ENCODE measurements at places on chromosomes 5 and 9.

- DNase-seq = peak; percentile 75
These were observed 159.5 kb downstream of the GNA14 start for GRCh38 chr9:77488439-77489126.

GRCh38 chr5:58156973-58157701, 302.7 kb downstream of the PLK2 start:
- DNase-seq = no peak

DNA sequence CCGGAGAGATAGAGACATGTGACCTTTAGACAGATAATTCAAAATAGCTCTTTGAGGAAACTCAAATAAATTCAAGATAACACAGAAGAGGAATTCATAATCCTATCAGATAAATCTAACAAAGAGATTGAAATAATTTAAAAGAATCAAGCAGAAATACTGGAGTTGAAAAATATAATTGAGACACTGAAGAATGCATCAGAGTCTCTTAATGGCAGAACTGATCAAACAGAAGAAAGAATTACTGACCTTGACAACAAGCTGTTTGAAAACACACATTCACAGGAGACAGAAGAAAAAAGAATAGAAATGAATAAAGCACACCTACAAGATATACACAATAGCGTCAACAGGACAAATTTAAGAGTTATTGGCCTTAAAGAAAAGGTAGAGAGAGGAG, 40.4 kb upstream of the DEPDC1B start:
- DNase-seq = no peak

- no peak for DNase-seq
These were observed 150.3 kb downstream of the GPBP1 start for GRCh38 chr5:57324181-57324580.

- no peak for DNase-seq
These were observed 659.1 kb downstream of the EFNA5 start for GRCh38 chr5:107011605-107012004.

- peak; percentile 13 for DNase-seq
These were observed at the start of gene IL9 for GRCh38 chr5:135895474-135896006. Gene IL9, minus strand, starts transcription at chr5:135895841. Its CDS starts 25 bp downstream, at chr5:135895816.

GRCh38 chr9:95127249-95128176, 190.0 kb downstream of the FANCC start:
- DNase-seq = peak; percentile 89

DNA sequence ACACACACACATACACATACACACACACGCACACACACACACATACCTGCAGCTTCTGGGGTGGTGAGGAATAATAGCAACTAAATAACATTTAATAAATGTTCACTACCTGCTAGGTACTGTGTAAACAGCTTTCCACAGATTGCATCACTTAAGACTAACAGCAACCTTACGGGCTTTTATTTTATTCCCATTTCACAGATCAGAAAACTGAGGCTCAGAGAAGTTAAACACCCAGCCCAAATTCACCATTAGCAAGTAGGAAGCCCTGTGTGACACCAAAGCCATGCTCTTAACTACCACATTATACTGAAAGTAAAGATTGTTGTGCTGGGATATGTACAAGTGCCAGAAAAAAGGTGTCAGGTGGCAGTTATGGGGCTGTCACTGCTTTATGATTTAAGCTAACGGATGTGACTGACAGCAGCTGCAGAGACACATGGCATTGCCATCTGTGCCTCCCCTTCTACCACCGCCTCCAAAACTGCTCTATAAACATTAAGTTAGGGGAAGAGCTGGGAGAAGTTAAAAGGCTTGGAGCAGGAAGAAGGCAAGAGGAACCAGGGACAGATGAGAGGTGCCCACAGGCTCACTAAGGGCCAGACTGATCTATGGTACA, 13.6 kb downstream of the MTMR12 start:
- DNase-seq = no peak

GRCh38 chr5:55154873-55155272, 5.1 kb upstream of the GPX8 start:
- DNase-seq = no peak

GRCh38 chr9:10903969-10904368, 291.2 kb upstream of the PTPRD start:
- no peak for DNase-seq

- DNase-seq = no peak
These were observed 20.2 kb downstream of the CDH6 start for GRCh38 chr5:31213705-31214121.

DNA sequence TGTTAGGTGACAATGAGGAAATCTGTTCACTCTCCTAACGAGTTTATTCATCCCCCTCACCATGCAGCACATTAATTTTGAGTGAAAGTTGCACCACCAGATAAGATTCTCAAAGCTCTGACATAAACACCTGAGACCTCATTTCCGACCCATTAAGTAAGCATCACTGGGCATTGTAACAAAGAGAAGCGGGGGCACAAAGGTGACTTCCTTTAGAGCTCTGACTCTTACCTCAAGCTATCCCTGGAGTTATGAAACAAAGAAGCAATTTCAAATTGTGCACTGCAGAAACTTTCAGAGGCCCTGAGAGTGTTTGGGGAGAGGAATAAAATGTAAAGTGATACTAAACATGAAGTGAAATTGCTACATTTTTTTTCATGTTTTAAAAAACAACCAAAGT, 29.5 kb downstream of the C5orf15 start:
- DNase-seq = no peak

DNA sequence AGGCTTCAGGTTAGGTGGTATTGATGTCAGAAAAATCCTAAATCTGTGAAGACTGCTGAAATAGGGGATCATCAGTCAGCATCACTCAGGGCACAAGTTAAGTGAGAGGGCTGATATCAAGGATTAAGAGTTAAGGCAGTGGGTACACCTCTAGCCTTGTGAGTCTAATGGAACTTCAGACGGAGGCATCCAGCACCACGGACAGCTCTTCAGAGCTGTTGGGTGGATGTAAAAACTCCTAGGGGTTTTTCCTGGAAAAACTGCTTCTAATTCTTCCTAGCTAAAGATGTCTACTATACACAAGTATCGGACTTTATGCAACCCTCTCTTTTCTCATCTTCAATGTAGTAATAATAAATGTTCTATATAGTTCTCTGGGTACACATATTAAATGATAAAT, 165.9 kb downstream of the SH3GL2 start:
- peak; percentile 62 for DNase-seq

DNA sequence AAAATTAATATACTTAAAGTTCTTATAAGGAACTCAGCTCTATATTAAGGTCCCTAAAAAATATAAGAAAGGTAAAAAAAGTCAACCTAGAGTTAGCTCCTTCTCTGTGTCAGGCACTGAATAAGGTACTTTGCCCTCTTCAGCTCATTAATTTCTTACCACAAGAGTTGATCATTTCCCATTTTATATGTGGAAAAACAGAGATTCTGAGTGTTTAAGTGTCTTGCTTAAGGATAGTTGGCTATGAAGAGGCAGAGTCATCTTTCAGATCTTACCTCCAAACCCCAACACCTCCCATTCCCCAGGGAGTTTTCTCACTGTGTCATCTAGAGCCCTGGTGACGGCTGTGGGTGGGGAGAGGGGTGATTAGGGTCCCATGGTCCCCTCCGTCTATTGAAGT, 40.6 kb downstream of the INSYN2B start:
- DNase-seq = no peak

DNA sequence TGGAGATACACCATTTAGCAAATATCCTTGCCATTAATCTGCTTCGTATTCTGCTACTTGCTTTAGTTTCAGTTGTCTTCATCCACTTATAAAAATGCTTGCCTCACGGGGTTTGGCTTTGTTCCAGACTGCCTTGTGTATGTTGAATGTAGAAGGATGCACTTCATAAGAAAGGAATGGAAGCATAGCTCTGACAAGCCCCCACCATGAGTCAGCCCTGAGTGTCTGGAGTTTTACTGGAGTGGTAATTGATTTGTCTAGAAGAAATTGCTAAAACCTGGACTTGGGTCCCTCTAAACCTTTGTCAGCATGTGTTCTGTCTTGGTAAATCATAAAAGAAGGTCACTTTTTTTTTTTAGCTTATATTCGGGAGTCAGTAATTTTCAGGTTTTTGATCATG, 4.6 kb downstream of the TEX48 start:
- DNase-seq = no peak

DNA sequence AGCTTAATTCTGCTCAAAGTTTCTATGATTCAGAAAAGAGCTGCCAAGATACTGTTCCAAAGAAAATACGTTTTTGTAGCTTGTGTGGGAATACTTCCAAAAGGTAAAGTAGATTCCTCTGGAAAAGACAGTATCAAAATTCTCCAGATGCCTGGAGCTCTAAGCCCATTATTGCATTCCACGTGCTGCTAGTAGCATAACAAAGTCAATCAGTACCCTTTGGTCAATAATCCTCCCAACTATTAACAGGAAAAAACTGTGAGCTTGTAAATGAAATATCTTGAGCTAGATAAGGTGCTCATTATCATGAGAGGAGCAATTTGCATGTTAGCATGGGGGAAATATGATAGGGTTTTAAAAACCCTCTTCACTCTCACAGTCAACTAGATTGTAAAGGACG, 229.5 kb upstream of the TYRP1 start:
- peak; percentile 86 for DNase-seq

- no peak for DNase-seq
These were observed 140.3 kb downstream of the LPAR1 start for GRCh38 chr9:110897943-110898342.

- no peak for DNase-seq
These were observed 8.6 kb downstream of the TMEM252 start for GRCh38 chr9:68532131-68532530.

DNA sequence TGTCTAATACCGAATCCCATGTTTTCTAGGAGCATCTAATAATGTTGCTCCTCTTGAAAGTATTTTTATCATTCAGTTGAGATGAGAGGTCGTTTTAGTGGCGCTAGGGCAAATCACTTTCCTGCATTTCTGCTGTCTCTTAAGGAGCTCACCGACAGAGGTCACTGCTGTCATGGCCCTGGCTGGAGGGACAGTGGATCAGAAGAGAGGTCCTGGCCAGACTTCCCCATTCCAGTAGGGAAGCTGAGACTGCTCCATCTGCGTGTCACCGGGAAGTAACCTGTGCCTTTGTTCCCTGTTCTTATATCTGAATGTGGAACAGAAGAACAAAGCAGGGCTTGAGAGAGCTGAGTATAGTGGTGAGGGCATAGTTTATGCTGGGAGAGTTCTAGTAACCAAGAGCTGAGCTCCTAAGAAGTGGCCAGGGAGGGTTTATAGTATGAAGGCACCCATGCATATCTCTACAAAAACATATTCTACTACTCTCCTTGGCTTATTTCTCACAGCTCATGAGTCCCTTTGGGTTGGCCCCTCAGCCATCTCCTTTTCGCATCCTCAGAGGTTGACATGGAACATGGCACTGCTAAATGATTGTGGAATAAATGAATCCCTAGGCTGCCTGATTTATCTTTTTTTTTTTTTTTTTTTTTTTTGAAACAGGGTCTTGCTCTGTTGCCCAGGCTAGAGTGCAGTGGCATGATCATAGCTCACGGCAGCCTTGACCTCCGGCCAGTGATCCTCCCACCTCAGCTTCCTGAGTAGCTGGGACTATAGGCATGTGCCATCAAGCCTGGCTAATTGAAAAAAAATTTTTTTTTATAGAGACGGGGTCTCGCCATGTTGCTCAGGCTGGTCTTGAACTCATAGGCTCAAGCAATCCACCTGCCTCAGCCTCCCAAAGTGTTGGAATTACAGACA, 27.2 kb downstream of the ATP6V0E1 start:
- peak; percentile 80 for DNase-seq

DNA sequence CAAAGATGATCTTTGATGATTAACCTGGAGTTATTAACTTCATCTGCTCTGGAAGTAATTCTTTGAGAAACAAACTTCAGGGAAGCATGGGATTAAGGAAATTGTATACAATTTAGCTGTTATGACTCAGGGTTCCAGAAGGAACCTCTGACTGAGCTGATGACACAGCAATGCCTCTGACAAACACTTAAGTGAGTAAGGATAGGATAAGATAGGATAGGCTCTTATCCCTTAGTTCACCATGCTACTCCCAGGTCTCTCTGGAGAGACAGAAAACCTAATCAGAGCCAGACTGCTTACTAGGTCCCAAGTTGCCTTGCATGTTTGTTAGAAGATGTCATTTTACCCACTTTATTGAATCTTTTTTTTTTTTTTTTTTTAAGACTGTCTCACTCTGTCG, 12.6 kb upstream of the TMEM38B start:
- DNase-seq = peak; percentile 59

- DNase-seq = no peak
These were observed 35.9 kb upstream of the GAS1 start for GRCh38 chr9:86983249-86983619.

DNA sequence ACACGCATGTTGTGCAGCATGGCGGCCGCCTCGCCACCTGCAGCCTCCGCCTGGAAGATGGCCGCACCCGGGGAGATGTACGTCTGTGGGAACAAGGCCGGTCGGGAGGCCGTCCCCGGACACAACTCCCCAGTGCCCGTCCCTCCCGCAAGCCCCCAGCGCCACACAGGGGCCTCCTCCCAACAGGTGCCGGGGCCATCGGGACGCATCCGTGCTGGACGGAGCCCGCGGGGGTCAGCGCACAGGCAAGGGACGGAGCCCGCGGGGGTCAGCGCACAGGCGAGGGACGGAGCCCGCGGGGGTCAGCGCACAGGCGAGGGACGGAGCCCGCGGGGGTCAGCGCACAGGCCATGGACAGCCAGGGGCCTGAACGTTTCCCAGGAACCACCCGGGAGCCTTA, 26.5 kb downstream of the SLC12A7 start:
- DNase-seq = no peak

DNA sequence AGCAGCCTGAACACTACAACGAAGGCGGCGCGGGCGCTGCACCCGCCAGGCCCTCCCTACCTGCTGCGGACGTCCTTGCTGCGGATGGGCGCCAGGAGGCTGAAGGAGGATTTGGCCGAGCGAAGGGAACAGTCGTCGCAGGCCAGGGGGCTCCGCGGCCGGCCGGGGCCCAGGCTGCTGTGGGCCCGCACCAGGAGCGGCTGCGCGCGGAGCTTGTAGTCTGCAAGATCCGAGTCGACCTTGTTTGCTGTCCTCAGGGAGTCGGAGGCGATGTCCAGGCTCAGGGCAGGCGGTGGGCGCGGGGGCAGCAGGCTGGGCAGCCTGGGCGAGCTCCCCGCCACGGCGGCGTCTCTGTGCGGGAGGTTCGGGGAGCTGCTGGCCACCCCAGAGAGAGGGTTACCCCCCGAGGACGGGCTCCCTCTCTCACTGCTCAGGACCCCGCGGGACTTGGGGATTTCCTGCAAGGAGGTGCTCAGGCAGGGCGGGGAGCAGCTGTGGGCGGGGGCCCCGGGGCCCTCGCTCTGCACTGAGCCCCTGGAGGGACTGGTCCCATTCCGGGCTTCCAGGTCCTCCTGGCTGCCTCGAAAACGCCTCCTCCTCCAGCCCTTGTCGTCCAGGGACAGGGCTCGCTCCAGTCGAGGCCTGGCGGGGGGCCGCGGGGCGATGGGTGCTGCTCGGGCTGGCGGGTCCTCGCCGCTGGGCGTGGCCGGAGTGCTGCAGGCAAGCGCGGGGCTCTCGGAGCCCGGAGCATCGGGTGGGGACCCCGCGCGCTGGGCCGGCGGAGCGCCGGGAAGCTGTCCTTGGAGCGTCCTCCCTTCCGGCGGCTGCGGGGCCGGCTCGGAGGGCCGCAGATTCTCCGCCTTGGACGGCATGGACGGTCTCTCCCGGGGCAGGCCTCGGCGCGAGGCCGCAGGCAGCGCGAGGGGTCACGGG, 831 bp downstream of the INPP5E start:
- DNase-seq = peak; percentile 48

GRCh38 chr5:95172659-95173058, 112.2 kb downstream of the MCTP1 start:
- peak; percentile 32 for DNase-seq

GRCh38 chr9:92506184-92506857, 24.0 kb upstream of the ASPN start:
- no peak for DNase-seq
